ENCODE measurements at places on chromosomes 11 and 22.

GRCh38 chr11:73404048-73404447 lies 27.8 kb downstream of the RELT start:
- DNase-seq: no peak

- DNase-seq: no peak
Observed at GRCh38 chr11:33544593-33545373, 155.8 kb downstream of the C11orf91 start.

DNA sequence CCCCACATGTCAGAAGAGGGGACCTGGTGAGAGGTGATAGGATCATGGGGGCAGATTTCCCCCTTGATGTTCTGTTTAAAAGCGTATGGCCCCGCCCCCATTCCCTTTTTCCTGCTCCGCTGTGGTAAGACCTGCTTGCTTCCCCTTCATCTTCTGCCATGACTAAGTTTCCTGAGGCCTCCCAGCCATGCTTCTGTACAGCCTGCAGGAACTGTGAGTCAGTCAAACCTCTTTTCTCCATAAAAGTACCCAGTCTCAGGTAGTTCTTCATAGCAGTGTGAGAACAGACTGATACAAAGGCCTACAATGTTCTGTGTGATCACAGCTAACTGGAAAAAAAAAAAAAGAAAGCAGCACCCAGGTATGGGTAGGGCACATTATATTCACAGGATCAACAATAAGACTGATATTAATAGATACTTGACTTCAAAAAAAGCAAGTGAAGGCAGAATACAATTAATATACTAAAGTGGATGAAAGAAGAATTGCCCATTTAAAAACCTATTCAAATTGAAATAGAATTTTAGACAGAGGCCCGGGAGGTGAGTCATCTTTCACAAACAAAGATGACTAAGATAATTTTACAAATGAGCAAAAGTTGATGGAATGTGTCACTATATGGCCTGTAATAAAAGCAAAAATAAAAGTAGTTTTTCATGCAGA lies 1.7 kb upstream of the OR52K1 start:
- no peak for DNase-seq

- no peak for DNase-seq
Observed at GRCh38 chr11:131943295-131943694, 572.9 kb downstream of the NTM start.

GRCh38 chr11:97610000-97610399 lies 1220.2 kb downstream of the JRKL start:
- DNase-seq: no peak

- DNase-seq: no peak
Observed at GRCh38 chr11:126113515-126113957, 50.9 kb upstream of the CDON start.

GRCh38 chr11:15941206-15941770 lies 415.1 kb downstream of the SOX6 start:
- no peak for DNase-seq

GRCh38 chr11:18463439-18463838 lies 7.8 kb downstream of the LDHAL6A start:
- DNase-seq: no peak

DNA sequence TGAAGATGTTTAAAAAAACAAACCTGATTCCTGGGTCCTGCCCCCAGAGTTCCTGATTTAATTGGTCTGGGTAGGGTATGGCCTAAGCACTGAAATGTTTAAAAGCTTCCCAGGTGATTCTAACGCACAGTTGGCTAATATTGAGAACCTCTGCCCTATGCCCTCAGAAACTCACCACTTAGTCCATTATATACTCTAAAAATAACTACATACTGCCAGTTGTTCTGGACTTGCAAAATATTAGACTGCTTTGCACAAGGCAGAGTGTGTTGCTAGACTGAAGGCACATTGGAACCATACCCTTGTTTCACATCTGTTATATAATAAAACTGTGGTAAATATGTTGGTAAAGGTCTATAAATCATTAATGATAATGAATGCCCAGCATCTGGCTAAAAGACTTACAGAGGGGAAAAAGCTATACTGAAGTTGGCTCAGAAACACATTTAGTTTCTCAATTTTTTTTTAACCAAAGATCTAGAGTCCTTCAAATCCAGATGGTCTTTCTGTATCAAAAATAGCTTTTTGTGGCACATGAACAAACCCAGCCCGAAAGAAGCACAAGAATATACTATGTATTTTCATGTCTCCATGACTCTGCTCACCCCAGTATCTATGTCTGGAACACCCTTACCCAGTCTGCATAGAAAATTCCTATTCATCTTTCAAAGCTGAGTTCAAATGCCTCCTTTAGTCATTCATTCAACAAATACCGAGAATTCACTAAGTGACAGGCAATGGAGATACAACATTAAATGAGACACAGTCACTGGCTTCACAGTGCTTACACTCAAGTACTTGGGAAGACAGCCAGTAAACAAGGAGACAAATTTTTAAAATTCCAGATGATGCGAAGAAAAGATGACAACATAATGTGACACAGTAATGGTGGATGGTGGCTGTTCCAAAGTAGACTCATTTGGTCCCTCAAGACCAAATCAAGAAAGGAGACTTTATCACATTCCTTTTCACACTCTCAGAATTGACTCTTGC lies 44.1 kb downstream of the RBFOX2 start:
- no peak for DNase-seq
